ENCODE measurements at places on chromosomes 7 and 10.

DNA sequence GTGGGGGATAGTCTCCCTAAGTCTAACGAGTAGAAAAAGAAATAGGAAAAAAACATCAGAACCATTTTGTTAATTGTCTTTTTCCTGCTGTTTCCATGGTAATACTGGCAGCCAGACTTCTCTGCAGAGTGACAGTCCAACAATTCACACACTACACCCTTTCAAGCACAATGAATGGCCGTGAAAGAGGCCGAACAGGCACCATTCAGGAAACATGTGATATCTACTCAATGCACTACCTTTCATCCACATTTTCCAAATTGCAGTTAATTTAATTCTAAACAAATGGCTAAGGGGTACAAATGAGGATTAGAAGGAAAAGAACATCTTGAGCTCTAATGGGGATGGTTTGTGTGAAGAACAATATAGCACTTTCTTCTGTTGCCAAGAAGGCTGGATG lies 358.5 kb upstream of the ANKRD30A start:
- no peak for DNase-seq

- peak; percentile 51 for DNase-seq
Measured at GRCh38 chr10:101027106-101027720, 3.7 kb downstream of the PDZD7 start.

- DNase-seq, result no peak
Measured at GRCh38 chr10:17644485-17644943, 563 bp downstream of the STAM start.

- DNase-seq, result no peak
Measured at GRCh38 chr10:121240556-121240955, 357.7 kb downstream of the FGFR2 start.

DNA sequence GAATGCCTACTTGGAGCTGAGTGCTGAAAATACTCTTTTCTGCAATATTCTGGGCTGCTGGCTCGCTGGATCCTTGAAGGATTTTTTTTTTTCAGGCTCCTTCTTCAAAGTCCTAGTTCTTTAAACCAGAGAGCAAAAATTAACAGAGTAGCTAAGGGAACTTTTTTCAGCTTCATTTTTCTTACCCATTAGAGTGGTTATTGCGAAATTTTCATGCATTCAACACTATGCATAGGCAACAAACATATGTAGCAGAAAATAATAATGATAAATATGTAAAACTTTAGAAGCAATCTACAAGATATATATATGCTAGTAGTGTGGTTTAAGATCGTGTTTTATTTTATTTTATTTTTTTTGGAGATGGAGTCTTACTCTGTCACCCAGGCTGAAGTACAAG lies 264.6 kb downstream of the SFMBT2 start:
- no peak for DNase-seq

- no peak for DNase-seq
Measured at GRCh38 chr10:113007821-113008220, 57.8 kb downstream of the TCF7L2 start.

GRCh38 chr7:87218796-87219544 lies 562 bp downstream of the TMEM243 start:
- peak; percentile 44 for DNase-seq
